Stimulated activated CD8-positive, alpha-beta memory T cell treated with anti-CD3 and anti-CD28 coated beads, Interleukin-15, amount 100 ng/mL, for 48 hours (primary cell): ENCODE measurements at places on chromosomes 2 and 18.

- DNase-seq = no peak
These were observed 206.9 kb downstream of the CCDC85A start for GRCh38 chr2:56390644-56391043.

DNA sequence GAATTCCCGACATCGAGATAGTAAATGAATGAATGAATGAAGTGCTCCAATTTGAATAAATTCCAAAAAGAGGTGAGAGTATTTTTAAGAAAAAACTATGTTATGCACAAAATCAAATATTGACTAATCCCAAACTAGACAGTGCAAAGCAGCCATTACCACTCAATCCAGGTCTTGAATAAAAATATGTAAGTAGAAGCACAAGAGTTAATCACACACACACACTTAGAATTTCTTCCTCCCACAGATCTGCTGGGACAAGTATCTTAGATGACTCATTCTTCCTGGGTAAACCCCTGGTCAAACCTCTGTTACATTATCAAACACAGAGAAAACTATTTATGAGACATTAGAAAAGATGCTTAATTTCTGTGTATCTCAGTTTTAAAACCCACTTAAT is 102.0 kb downstream of the PLA2R1 start:
- DNase-seq = no peak

DNA sequence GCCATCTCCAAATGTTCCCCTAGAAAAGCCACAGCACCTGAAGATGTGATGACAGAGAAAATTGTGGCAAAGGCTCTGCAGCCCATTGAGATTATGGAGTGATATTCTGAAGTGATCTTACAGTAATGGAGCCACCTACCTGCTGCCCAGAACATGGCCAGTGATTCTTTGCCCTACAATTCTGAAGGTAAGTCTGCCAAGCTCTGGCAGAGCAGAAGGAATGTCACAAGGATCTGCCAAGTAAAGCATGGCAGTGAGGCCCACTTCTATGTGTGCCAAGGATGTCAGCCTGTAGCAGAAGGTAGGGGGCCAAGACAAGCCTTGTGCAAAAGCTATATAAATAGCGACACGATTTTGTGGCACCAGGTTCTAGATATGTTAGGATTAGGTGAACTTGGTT is 155.1 kb downstream of the RND3 start:
- DNase-seq = no peak

GRCh38 chr18:23889907-23890306 is 124.6 kb upstream of the TTC39C start:
- no peak for DNase-seq

DNA sequence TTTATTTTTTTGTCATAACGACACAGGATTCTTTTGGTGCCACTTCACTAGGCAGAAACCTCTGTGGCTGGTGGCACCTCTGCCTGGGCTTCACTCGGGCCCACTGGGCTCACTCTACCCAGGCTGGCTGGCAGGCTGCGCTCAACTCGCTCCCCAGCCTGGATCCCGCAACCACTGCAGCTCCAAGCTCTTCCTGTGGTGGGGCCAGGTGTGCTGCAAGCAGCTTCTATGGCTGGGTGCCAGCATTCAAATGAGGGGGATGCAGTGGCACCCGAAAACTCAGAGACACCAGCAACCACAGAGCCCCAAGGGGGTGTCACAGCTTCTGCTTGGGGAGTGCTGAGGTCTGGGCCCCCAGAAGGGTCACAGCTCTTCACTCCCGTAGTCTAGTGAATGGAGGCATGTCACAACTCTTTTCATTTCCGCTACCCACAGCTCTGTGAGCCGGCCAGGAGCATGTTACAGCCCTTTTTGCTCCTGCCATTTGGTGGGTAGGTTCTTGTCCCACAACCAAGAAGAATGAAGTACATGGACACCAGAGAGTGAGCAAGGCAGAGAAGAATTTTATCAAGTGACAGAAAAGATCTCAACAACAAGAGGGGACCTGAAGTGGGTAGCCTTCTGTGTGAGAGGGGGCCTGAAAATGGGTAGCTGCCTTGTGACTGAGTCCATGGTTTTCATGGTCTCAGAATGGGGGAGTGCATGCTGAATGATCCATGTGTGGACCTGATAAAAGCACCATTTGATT is 170.1 kb downstream of the UBR3 start:
- DNase-seq = no peak

- peak; percentile 62 for DNase-seq
These were observed 385.5 kb upstream of the HNRNPA3 start for GRCh38 chr2:176826984-176827668.

GRCh38 chr2:119222213-119222612 is 1.4 kb upstream of the STEAP3 start:
- DNase-seq = no peak

GRCh38 chr2:169303579-169304305 is 58.6 kb downstream of the LRP2 start:
- no peak for DNase-seq

GRCh38 chr18:8984131-8984721 is 118.3 kb upstream of the NDUFV2 start:
- DNase-seq = no peak

- no peak for DNase-seq
These were observed 17.9 kb downstream of the MOGAT1 start for GRCh38 chr2:222689322-222689721.
